Left ventricle myocardium superior (tissue), 1 donor: ENCODE measurements at places on chromosomes 11 and 22.

GRCh38 chr11:73426219-73426850 is 50.1 kb downstream of the RELT start:
- DNase-seq: no peak

- no peak for DNase-seq
These were observed 49.5 kb downstream of the PACS1 start for GRCh38 chr11:66119348-66120133.

- no peak for DNase-seq
These were observed 79.3 kb downstream of the SGSM3 start for GRCh38 chr22:40449676-40450035.

DNA sequence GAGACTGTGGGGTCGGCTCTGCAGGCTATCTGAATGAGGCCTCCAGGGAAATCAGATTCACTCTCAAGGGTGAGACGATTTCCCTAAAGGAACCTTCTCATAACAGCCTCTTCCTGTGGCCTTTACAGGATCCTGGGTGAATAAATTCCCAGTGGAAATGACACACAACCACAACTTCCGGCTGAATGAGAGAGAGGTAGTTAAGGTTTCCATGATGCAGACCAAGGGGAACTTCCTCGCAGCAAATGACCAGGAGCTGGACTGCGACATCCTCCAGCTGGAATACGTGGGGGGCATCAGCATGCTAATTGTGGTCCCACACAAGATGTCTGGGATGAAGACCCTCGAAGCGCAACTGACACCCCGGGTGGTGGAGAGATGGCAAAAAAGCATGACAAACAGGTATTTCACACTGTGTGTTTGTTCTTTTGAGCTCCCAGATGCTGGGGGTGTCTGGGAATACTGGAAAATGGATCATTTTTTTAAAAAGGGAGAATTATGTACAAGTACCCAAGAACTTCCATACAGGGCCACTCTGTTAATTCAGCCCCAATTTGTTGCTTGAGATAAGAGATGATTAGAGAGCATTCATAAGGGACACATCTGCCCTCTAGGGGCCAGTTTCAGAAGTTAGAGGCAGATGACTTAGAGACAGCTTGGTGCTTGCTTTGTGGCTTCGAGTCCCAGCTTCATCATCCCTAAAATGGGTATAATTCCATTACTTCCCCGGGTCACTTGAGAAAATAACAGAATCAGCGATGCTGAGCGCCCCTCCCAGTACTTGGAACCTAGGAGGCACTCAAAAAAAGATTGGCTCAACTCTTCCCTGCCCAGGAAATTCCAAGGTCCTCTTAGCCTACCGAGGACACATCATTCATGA is 10.2 kb downstream of the SERPIND1 start:
- DNase-seq: no peak

DNA sequence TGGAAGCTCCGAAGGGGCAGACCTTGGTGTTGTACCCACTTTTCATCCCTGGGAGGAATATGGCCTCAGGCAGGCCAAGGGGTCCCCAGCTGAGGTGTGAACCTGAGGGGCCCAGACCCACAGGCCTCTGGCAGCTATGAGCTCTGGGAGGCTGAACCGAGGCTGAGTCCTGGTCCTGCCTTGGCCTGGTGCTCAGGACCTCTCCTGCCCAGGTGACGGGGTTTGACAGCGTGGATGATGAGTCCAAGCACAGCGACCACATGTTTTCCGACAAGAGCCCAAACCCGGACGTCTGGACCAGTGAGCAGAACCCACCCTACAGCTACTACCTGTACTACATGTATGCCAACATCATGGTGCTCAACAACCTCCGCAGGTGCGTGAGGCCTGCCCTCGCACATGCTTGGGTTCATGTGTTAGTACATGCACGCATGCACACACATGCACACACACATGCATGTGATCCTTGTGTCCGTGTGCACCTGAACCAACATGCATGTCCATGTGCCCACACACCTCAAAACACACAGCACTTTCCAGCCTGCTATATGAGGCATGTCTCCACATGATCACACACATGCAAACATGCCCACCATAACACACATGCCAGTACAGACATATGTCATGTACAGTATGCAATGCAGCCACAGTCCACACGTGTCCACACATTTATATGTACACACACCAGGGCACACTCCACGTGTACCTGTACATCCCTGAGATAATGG is 40.9 kb downstream of the RNF141 start:
- no peak for DNase-seq

- DNase-seq: no peak
These were observed 6.2 kb downstream of the CHST1 start for GRCh38 chr11:45659031-45659817.

- DNase-seq: no peak
These were observed 339.3 kb upstream of the PLET1 start for GRCh38 chr11:112599856-112600533.

- DNase-seq: peak; percentile 3
These were observed 106.4 kb upstream of the ANO1 start for GRCh38 chr11:69971741-69972140.

DNA sequence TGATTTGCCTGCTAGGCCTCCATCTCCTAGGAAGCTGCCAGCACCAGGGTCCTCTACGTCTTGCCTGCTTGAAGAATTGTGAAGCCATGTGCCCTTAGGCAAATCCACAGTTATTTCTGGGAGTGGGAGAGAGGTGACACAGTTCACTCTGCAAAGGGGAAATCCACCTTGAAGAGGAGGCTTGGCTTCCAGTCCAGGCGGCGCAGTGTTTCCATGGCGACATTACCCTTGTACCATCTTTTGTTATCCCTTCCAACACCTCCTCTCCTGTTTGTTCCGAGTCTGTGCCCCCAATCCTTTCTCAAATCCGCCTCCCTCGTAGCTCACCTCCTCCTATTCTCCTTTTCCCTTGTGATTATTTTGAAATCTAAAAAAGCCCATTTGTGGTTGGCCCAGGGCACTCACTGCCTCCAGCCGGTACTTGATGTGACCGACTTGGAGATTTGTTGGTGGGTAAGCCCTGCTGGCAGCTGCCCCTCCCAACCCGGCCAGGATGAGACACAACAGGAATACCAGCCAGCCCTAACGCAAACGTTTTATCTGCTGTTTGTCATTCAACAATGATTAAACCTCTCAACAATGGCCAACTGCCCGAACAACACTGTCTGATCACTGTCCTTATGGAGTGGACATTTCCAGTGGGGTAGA is 18.4 kb downstream of the SYT13 start:
- no peak for DNase-seq

- DNase-seq: peak; percentile 82
These were observed at the start of gene LRP4 for GRCh38 chr11:46918083-46918787. Gene LRP4 (minus strand): TSS chr11:46918550. CDS start chr11:46918379, 171 bp downstream.

- DNase-seq: no peak
These were observed 30.2 kb downstream of the TRIM29 start for GRCh38 chr11:120107692-120108091.

DNA sequence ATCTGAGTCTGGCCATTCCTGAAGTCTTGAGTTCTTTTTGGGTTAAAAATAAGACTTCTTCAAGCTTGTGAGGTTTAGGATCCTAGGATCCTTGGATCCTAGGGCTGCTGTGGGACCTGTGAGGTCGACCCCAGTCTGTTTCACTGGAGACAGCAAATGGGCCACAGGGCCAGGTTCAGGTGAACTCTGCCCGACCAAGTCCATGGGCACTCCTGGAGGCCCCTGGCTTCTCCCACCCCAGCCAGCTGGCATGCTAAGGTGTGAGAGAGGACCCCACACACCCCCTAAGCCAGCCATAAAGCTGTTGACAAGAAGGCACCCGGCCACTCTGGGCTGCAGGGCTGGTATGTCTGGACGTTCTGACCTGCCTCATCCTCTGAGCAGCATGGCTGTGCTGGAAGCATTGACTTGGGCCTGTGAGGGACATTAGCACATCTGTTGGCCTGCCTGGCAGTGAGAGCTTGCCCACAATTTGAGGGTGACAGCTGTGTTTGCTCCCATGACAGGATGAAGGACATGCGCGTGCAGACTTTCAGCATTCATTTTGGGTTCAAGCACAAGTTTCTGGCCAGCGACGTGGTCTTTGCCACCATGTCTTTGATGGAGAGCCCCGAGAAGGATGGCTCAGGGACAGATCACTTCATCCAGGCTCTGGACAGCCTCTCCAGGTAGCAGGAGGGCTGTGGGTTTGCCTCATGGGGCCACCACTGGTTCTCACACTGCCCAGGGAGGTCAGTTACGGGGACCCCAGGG is 16.0 kb downstream of the CLDN5 start:
- no peak for DNase-seq

GRCh38 chr11:131138731-131139130 is 222.5 kb upstream of the SNX19 start:
- no peak for DNase-seq

- DNase-seq: no peak
These were observed 22.1 kb downstream of the CHKA start for GRCh38 chr11:68099057-68099456.

DNA sequence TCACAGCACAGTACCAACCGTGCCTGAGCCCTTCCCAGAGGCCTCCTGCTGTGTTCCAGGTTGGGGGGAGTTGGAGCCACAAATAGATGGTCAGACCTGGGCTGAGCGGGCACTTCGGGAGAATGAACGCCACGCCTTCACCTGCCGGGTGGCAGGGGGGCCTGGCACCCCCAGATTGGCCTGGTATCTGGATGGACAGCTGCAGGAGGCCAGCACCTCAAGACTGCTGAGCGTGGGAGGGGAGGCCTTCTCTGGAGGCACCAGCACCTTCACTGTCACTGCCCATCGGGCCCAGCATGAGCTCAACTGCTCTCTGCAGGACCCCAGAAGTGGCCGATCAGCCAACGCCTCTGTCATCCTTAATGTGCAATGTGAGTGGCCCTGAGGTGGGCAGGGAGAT is 1.1 kb downstream of the TMEM25 start:
- DNase-seq: no peak

GRCh38 chr11:111765320-111765983 is 737 bp downstream of the PPP2R1B start:
- DNase-seq: no peak

GRCh38 chr11:5257296-5257695 is 2.7 kb upstream of the HBG2 start:
- no peak for DNase-seq

DNA sequence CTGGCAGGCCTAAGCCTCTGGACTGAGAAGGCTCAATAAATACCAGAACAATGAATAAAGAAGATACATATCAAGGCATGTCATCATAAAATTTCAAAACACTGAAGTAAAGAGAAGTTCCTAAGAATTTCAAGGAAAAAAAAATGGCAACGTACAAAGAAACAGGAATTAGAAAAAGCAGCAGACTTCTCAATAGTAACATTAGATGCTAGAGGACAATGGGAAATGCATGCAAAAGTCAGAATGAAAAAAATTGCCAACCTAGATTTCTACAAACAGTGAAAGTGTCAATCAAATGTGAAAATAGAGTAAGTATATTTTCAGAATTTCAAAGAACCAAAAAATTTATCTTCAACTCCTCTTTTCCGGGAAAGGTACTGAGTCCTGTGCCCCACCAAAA is 125.0 kb downstream of the KCNC1 start:
- DNase-seq: no peak

DNA sequence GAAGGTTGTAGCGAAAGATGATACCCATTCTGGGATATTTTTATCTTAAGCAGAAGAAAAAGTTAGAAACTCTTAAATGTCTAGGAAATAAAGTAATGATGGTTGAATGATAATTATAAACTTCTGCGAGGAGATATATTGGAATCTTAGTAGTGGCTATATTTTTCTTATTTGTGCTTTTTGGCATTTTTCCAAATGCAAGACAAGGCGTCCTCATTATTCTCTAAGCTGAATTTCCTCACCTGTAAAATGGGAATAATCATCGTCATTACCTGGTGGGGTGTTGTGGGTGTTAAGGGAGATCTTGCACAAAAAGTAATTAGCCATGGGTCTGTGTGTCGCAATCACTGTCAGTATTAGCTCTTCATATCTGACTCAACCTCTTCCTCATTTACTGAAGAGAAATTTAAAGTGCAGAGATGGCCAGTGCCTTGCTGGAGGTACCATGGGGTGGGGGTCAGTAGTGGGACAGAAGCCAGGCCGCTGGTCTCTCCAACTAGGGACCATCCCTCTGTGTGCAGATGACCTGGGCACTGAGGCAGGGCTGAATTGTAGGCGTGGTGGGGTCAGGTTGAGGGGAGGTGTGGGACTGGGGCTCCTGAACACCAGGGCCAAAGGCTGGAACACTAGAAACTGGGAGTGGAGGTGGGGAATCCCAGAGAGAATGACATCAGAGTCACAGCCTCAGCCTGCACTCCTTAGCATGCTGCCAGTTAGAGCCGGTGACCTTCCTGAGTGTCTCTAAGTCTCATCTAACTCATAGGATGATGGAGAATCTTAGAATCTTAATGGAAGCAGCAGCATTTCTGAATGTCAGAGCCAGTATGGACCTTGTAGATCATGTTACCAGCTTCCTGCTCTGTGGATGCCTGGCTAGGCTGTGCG is 4.1 kb downstream of the PITPNM1 start:
- no peak for DNase-seq

DNA sequence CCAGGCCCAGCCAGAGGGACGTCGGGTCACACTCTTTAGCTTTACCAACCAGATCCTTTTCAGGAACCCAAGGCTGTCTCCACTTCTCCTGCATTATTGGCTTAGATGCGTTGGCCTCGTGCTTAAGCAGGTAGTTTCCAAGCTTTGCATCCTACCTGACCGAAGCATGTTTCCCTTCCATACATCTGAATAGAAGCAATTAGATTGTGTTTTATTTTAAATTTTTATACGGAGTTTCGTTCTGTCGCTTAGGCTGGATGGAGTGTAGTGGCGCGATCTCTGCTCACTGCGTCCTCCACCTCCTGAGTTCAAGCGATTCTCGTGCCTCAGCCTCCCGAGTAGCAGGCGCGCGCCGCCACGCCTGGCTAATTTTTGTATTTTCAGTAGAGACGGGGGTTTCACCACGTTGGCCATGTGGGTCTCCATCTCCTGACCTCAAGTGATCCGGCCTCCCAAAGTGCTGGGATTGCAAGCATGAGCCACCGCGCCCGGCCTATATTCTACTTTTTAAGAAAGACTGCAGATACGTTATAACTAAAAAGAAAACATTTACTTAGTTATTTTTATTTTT is 677 bp downstream of the DYNC2H1 start:
- peak; percentile 33 for DNase-seq

- DNase-seq: no peak
These were observed 6.0 kb downstream of the NXPE1 start for GRCh38 chr11:114553642-114554041.

GRCh38 chr11:36033082-36033751 is 89.4 kb downstream of the LDLRAD3 start:
- DNase-seq: no peak

- no peak for DNase-seq
These were observed 4.4 kb upstream of the CTSD start for GRCh38 chr11:1768141-1768469.

GRCh38 chr11:96748639-96749370 is 359.0 kb downstream of the JRKL start:
- DNase-seq: no peak

GRCh38 chr11:2427721-2428321 is 16.5 kb downstream of the TRPM5 start:
- peak; percentile 27 for DNase-seq

- DNase-seq: peak; percentile 66
These were observed 133.0 kb downstream of the PLEKHA7 start for GRCh38 chr11:16881074-16881709.

DNA sequence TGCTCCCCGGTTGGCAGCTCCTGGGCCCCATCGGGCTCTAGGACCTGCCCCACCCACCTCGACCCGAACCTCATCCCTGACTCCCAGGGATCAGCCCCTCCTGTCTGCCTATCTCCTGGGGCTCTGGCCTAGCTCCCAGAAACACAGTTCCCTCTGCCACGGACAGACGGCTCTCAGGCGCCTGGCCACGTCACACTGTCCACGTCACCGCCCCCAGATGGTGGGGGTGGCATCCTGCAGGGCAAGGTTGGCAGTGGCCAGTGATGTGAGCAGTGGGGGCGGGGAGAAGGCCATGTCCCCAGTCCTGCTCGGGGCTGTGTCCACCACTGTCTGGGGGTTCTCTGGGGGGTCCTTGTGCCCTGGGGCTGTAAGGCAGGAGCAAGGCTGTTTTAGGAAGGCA is 29.2 kb downstream of the SYT7 start:
- DNase-seq: peak; percentile 89
